Fibroblast of lung (primary cell): ENCODE measurements at places on chromosomes 16 and 17. TPM values are rescaled to one million over a fixed set of nuclear protein-coding genes. Genes with fewer than 3 reads are reported as not detected.

The C16orf89 gene
- 5.9 and 9.8 TPM in 2 replicates for total RNA-seq

The GHDC gene
- total RNA-seq = 20.0 and 26.6 TPM in 2 replicates

The KRT34 gene
- total RNA-seq = under 0.01 TPM in 1 of 2 replicates, not detected in the other

The SLC6A4 gene
- total RNA-seq = under 0.01 TPM in 1 of 2 replicates, not detected in the other

The SARM1 gene
- total RNA-seq = 3.1 TPM in 2 replicates

The HSD17B1 gene
- 2.1 and 2.6 TPM in 2 replicates for total RNA-seq

The PTX4 gene
- not detected in 2 replicates for total RNA-seq

The RGS11 gene
- total RNA-seq = 3.1 and 6.3 TPM in 2 replicates

The C1QTNF8 gene
- total RNA-seq = not detected in 2 replicates

The CIITA gene
- total RNA-seq = 0.51 and 0.66 TPM in 2 replicates
